ENCODE measurements at places on chromosomes 6 and 20.

DNA sequence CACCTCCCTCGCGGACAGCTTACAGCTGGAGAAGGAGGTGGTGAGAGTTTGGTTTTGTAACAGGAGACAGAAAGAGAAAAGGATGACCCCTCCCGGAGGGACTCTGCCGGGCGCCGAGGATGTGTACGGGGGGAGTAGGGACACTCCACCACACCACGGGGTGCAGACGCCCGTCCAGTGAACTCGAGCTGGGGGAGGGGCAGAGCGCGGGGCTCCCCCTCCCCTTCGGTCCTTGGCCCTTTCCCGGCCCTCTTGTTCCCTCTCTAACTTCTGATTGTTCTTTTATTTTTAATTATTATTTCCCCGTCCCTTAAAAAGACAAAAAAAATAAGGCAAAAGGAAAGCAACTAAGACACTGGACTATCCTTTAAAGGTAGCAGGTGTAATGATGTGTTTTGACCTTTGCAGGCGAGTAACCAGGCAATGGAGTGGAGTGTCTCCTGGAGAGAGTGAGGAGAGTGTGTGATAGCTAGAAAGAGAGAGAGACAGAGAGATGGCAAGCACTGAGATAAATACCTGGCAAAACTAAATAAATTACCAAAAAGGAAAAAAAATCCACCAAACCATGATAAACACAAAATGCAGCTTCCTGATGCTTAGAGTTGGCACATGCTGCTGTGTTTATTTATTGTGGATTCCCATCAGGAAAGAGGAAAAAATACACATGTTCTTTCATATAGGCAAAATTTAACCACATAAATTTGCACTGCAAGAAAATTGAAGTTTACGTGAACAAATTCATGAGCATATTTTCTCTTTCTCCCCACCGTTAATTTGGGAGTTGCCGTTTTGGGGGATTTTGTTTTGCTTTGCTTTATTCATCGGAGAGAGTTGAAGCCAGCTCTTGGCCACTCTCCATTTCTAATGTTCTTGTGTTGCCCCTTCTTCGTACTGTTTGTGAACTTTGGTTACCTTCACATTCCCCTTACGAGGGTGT lies 1.9 kb downstream of the POU3F2 start:
- DNase-seq, result no peak

DNA sequence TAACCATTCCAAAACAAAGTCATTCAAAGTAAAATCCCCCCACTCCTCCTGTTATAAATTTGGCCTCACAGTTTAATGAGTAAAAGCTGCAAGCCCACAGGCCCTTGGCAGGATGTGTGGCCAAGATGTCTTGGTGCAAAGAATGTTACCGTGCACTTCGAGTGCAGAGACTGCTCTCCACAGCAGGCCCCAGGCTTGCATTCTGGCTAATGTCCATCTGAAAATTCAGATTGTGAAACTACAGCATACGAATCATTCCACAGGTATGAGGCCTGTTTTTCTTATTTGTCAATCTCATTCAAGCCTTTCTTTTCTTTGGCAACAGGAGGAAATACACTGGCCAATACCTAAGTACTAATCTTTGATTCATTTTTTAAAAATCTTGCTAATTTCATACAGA lies 7.1 kb downstream of the RPS6KA2 start:
- DNase-seq, result no peak

DNA sequence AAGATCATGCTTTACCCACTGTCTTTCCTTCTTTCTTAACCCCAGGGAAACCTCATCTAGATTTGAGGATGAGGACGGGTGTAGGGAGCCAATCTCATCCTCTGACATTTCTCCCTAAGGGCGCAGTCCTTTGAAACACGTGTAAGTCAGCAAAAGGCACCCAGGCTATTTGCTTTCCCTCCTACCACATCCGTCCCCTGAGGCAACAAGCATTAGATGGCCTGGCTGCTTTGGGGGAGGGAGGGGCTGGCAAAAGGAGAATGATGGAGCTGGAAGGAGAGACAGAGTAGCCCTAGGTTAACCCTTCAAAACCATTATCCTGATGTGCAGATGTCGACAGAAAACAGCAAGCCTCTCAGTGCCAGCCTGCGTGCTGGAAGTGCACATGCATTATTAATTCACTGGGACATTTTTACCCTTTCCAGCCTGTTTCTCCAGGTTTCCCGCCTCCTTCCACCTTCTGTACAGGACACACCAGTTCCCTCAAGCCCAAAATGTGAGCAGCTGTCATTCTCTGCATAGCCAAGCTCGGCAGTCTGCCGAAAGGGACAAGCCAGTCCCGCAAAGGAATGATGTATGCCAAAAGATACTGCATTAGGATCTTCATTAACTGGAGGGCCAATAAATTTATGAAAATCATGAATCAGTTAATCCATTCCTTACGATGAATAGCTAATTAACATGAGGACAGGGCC lies 547.2 kb downstream of the CD83 start:
- DNase-seq, result no peak

- DNase-seq, result no peak
Measured at GRCh38 chr6:13392462-13392861, 64.1 kb upstream of the TBC1D7 start.

Data from COLO829 (cell line).